ENCODE measurements at places on chromosomes 6 and 20. TPM values are rescaled to one million over a fixed set of nuclear protein-coding genes. Genes with fewer than 3 reads are reported as not detected.

RBPJL gene
- 837 TPM for total RNA-seq

GRCh38 chr6:3334555-3334954 is 75.8 kb downstream of the PSMG4 start:
- H3K36me3 ChIP-seq, result no peaks in the 10 kb centered on the region
- H3K27me3 ChIP-seq, result no peaks in the 10 kb centered on the region
- DNase-seq, result peak; percentile 95
- peak overlapping the region; percentile 86 for H3K27ac ChIP-seq

GRCh38 chr6:12555781-12556180 is 160.8 kb upstream of the PHACTR1 start:
- no peak overlapping the region for H3K27ac ChIP-seq
- no peaks in the 10 kb centered on the region for H3K27me3 ChIP-seq
- H3K36me3 ChIP-seq, result no peaks in the 10 kb centered on the region
- H3K4me3 ChIP-seq, result no peak overlapping the region

GRCh38 chr20:32917191-32917950 is 58.6 kb downstream of the EFCAB8 start:
- H3K4me1 ChIP-seq, result no peaks in the 10 kb centered on the region
- no peak overlapping the region for H3K27ac ChIP-seq

DNA sequence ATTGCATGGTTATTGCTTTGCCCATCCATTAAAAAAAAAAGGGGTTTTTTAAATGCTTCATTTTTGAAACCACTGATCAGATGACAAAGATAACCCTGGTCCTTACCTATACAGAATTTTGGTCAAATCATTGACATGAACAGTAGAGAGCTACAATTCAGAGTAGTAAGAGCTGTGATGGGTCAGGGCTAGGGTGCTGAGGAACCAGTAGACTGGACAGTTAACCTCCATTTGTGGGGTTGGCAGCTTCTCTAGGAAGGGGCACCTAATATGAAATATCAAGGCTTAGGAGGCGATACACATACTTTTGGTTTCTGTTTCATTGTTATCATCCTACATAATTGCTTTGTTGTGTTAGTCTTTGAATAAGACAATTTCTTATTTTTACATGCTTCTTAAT is 55.1 kb downstream of the ORC3 start:
- no peak for DNase-seq
- no peaks in the 10 kb centered on the region for H3K4me1 ChIP-seq
- no peak overlapping the region for H3K27ac ChIP-seq
- no peak overlapping the region for H3K4me3 ChIP-seq
- no peaks in the 10 kb centered on the region for H3K36me3 ChIP-seq

GRCh38 chr6:44593539-44593944 is 206.0 kb downstream of the CDC5L start:
- peak; percentile 34 for DNase-seq
- no peak overlapping the region for H3K27ac ChIP-seq
- no peaks in the 10 kb centered on the region for H3K4me1 ChIP-seq
- no peaks in the 10 kb centered on the region for H3K27me3 ChIP-seq

DNA sequence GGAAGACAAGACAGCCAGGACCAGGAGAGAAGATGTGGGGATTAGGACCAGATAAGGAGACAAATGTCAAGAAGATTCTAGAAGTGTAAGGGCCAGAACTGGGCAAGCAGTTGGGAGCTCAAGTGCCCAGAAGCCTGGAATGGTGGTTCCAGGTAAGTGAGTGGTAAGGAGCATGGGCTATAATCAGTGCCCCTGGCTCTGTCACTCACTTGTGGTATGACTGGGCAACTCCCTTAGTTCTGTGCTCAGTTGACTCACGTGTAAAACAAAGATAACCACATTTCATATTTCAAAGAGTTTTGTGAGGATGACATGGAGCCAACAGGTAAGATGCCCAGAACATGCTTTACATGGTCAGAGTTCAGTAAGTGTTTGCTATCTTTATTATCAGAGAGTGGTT is 11.2 kb downstream of the CCDC167 start:
- no peaks in the 10 kb centered on the region for H3K4me1 ChIP-seq
- DNase-seq, result no peak
- no peak overlapping the region for H3K4me3 ChIP-seq
- H3K27me3 ChIP-seq, result no peaks in the 10 kb centered on the region

GRCh38 chr6:119027465-119027864 is 51.0 kb downstream of the FAM184A start:
- no peak overlapping the region for H3K27ac ChIP-seq
- H3K4me1 ChIP-seq, result no peaks in the 10 kb centered on the region

DNA sequence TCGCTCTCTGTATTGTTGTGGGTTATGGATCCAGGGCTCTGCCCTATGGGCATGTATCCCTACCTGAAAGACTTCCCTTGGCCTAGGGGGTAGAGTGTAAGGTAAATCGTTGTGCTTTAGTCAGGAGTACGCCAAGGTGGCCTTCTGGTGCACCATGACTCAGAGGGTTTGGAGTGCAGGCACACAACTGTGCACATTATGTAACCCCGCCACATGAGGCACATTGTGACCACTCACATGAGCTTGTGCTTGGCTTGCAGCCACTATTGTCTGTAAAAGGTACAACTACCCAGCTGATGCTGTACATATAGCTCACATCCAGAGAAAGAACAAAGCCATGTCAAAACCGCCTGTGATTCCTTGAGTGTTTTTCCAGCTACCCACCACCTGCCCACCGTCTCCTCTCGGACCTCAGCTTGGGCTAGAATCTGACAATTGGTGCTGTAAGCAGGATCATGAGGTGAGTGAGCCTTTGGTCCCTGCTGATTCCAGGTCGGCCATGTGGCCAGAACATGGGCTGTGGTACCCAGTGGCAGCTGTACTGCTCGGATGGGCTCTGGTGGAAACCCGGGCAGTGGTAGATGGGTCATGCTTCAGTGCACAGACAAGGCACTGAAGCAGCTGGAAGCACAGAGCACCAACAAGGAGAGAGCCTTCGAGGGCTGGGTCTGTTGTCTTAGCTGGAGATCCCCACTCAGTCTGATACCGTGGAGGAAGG is 33.8 kb downstream of the HDDC2 start:
- no peaks in the 10 kb centered on the region for H3K36me3 ChIP-seq
- H3K4me3 ChIP-seq, result no peak overlapping the region
- H3K27me3 ChIP-seq, result no peaks in the 10 kb centered on the region
- no peak overlapping the region for H3K27ac ChIP-seq
- no peak for DNase-seq

DNA sequence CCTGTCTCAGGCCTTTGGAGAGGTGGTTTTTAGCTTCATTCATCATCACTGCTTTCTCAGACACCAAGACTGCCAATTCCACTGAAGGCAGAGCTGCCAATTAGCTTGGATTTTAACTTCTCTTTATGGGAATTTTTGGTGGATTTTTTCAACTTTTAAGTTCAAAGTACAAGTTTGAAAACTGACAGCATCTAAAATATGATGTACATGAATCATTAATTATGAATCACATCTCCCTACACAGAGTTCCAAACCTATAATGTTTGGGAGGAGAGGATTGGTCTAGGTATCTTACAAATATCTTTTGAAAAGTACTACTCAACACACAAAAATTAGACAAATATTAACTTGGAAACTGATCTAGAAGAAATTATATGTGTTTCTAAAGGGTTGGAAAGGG is 25.5 kb downstream of the CNKSR3 start:
- H3K27ac ChIP-seq, result no peak overlapping the region
- no peak for DNase-seq
- no peaks in the 10 kb centered on the region for H3K36me3 ChIP-seq
- no peaks in the 10 kb centered on the region for H3K27me3 ChIP-seq
